ENCODE measurements at places on chromosomes 16 and 17. TPM values are rescaled to one million over a fixed set of nuclear protein-coding genes. Genes with fewer than 3 reads are reported as not detected.

NUPR1 gene
- 79.7 TPM for total RNA-seq

CCDC182 gene
- total RNA-seq = not detected

CHST4 gene
- total RNA-seq = 1.1 TPM

HIC1 gene
- total RNA-seq = 1.4 TPM

TOM1L1 gene
- total RNA-seq = 53.9 TPM

GDPD1 gene
- total RNA-seq = 0.26 TPM

SLC9A5 gene
- 1.7 TPM for total RNA-seq

RILP gene
- total RNA-seq = 20.8 TPM

MPO gene
- total RNA-seq = not detected

RANGRF gene
- 16.7 TPM for total RNA-seq

CD300LB gene
- not detected for total RNA-seq

DPEP2NB gene
- total RNA-seq = not detected

C16orf46 gene
- total RNA-seq = 1.2 TPM

CXCL16 gene
- 5.3 TPM for total RNA-seq

TMEM204 gene
- total RNA-seq = 0.13 TPM

Measured in Panc1 (cell line).